Activated CD4-positive, alpha-beta T cell treated with anti-CD3 and anti-CD28 coated beads, Interleukin-2, amount 10 ng/mL, durations not matched to agents 7 days and 5 days (primary cell): ENCODE measurements at places on chromosomes 7 and 10. TPM values are rescaled to one million over a fixed set of nuclear protein-coding genes. Genes with fewer than 3 reads are reported as not detected.

The AGBL3 gene
- total RNA-seq, result 1.9 TPM

The ABCB4 gene
- not detected for total RNA-seq

The SRRT gene
- 280 TPM for total RNA-seq

The SAP25 gene
- total RNA-seq, result 34.6 TPM

The NAT16 gene
- not detected for total RNA-seq

The ZNF277 gene
- 21.2 TPM for total RNA-seq

The GJC3 gene
- 0.48 TPM for total RNA-seq
